Thoracic aorta (tissue), 2 donors: ENCODE measurements at places on chromosomes 2 and 18.

DNA sequence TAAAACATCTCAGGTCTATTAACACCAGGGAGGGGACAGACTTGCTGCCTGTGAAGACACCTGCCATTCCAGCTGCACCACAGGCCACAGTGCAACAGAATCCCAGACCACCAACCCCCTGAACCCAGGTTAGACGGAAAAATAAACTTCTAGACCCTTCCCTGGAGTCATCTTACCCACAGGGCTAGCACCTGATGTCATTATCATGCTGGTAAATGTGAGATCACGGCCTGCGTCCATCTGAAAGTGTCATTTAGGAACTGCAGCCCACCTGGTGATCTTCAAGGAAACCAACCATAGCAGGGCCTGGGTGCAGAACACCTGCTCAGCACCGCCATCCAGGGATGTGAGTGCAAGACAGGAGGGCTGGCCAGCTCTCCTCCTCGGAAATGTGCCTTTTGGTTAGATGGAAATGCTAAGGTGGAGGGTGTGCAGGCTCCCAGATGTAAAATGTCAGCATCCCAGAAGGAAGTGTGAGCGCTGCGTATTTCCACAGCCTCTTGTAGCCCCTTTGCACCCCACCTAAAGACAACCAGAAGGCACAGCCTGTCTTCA, 80.8 kb downstream of the PTGR3 start:
- H3K4me1 ChIP-seq = no peaks in the 10 kb centered on the region
- H3K27ac ChIP-seq = no peak overlapping the region
- no peaks in the 10 kb centered on the region for H3K27me3 ChIP-seq

DNA sequence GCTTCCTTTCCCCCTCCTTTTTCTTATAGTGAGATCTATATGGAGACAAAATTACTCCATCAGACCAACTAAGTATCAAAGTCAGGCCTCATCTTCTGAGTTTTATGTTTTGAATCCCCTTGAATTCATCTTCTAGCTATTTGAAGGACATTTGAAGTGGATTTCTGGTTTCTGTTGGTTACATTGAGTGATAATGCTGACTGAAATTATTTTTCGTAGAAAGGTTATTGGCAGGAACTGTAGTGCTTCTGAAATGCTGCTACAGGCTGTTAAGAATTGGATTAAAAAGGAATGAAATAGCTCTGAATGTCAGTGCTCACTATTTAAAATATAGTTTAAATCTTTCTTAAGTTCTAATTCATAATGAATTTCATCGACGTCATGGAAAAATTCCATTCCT, 361.0 kb upstream of the TMEFF2 start:
- H3K27me3 ChIP-seq = no peaks in the 10 kb centered on the region
- no peak overlapping the region for H3K4me3 ChIP-seq
- no peak for DNase-seq
- H3K4me1 ChIP-seq = no peaks in the 10 kb centered on the region
- H3K27ac ChIP-seq = no peak overlapping the region

DNA sequence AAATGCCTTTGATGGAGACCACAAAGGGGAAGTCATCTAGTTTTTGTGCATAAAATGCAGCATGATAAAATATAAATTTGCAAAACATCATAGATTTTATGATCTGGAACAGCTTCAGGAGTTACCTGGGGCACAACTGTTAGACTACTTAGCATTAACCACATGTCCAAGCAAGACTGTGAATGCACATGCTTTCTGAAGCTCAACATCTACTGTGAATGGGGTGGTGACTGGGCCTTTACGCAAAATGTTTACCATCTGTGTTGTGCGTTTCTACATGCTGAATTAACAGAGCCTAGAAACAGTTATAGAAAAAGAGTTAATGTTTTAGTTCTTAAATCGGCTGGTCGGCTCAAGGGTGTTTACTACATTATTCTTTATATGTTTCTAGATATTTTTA, 45.5 kb downstream of the KCTD1 start:
- DNase-seq = no peak
- no peak overlapping the region for H3K4me3 ChIP-seq
- H3K4me1 ChIP-seq = no peaks in the 10 kb centered on the region
- no peaks in the 10 kb centered on the region for H3K36me3 ChIP-seq
- H3K27ac ChIP-seq = no peak overlapping the region
- H3K27me3 ChIP-seq = no peaks in the 10 kb centered on the region

GRCh38 chr2:200681697-200682096, 95.9 kb downstream of the AOX1 start:
- DNase-seq = no peak
- no peak overlapping the region for H3K27ac ChIP-seq
- H3K4me1 ChIP-seq = peaks cover 24% of the 10 kb centered on the region
- no peaks in the 10 kb centered on the region for H3K36me3 ChIP-seq

- no peaks in the 10 kb centered on the region for H3K27me3 ChIP-seq
- H3K4me1 ChIP-seq = no peaks in the 10 kb centered on the region
- no peak for DNase-seq
- H3K4me3 ChIP-seq = no peak overlapping the region
These were observed 11.3 kb upstream of the MAL start for GRCh38 chr2:95014126-95014708.

DNA sequence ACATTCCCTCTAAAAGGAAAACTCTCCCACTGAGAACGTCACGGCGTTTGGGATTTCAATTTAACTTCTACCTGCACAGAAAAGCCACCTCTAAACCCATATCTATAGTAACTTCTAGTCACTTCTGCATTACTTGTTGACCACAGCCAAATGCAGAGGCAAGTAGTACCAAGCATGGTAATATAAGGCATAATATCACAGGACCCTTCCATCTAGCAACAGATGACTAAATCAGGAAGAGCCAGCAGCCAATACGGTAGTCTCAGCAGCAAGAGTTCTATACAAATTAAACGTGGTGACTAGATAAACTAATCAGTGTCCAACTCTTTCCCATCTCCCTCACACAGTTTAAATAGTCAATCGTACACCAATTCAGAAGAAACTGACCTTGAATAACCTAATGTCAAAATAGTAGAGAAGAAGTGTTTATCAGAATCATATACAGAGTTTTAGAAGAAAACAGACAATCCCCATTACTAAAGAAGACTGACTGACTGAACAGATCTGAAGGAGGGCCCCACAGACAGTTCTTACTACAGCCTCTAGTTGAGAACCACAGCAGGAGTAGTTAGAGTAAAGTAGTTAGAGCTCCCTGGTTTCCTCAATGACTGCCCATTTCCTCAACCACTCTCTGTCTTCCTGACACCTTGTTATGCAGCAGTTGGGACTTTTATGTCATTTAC, 30.0 kb downstream of the MEMO1 start:
- no peak overlapping the region for H3K27ac ChIP-seq
- DNase-seq = no peak
- no peak overlapping the region for H3K4me3 ChIP-seq
- peaks cover 14% of the 10 kb centered on the region for H3K4me1 ChIP-seq
- no peaks in the 10 kb centered on the region for H3K36me3 ChIP-seq

- H3K4me1 ChIP-seq = peaks cover 37% of the 10 kb centered on the region
- no peaks in the 10 kb centered on the region for H3K36me3 ChIP-seq
- H3K27me3 ChIP-seq = peaks cover 14% of the 10 kb centered on the region
- DNase-seq = no peak
- peak overlapping the region; percentile 80 for H3K4me3 ChIP-seq
These were observed 280 bp upstream of the CYP1B1 start for GRCh38 chr2:38076152-38076709.

DNA sequence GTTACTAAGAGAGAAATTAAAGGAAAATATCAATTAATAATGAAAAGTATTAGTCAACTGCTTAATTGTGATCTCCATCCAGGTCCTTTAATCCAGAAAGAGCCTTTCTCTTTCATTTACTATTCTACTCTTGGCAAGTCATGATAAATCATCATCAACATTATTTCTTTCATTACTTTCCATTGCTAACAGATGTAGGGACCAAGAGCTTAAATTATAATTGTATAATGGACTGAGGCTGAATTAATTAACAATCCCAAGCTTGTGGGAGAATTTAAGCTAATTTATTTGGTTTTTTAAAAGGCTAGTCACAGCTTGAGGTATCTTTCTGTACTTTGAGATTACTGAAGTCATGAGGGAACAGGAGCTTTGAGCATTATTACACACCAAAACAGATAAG, 223.9 kb downstream of the ERBB4 start:
- no peaks in the 10 kb centered on the region for H3K27me3 ChIP-seq
- no peak overlapping the region for H3K27ac ChIP-seq
- H3K36me3 ChIP-seq = no peaks in the 10 kb centered on the region
- H3K4me1 ChIP-seq = peaks cover 6% of the 10 kb centered on the region
- no peak for DNase-seq

- no peaks in the 10 kb centered on the region for H3K4me1 ChIP-seq
- no peaks in the 10 kb centered on the region for H3K36me3 ChIP-seq
- no peak for DNase-seq
- no peak overlapping the region for H3K4me3 ChIP-seq
- no peak overlapping the region for H3K27ac ChIP-seq
These were observed 851.8 kb upstream of the NXPH2 start for GRCh38 chr2:139631966-139632365.

DNA sequence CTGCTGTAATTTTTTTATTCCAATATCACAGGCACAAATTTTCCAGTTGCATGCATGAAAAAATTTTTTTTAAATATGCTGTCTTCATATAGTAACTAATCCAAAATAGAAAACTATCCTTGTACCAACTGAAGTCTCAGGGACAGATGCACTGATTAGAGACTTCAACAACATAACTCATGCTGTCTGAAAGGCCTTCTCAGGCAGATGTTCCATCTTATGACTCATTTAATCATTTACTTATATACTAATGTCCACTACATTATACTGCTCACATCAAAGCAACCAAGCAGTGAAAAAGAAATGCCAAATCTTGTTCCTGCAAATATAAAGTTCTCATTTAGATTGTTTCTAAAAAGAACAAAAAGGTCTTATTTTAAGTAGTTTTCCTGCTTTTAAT, 53.1 kb downstream of the OLA1 start:
- no peak overlapping the region for H3K27ac ChIP-seq
- no peaks in the 10 kb centered on the region for H3K4me1 ChIP-seq
- H3K4me3 ChIP-seq = no peak overlapping the region
- no peaks in the 10 kb centered on the region for H3K36me3 ChIP-seq
- H3K27me3 ChIP-seq = no peaks in the 10 kb centered on the region

DNA sequence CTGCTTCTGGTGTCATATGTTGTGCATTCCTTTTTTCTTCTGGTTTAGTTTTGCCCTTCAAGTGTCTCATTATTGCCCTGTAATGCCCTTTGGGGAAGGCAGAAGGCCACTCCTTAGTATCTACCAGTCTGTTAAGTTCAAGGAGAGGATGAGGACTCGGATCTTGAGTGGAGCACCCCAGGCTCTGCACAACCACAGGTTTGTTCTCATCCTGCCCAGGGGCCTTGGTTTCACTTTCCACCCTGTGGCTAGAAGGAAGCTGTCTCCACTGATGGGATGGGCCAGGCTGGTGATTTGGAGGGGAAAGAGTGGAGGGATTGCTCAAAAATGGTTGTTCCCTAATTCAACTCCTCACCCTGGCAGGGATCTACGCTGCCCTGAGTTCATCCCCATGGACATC, 30.2 kb upstream of the RAB11FIP5 start:
- no peak for DNase-seq
- H3K4me1 ChIP-seq = no peaks in the 10 kb centered on the region
- no peaks in the 10 kb centered on the region for H3K36me3 ChIP-seq
- no peak overlapping the region for H3K27ac ChIP-seq
- no peaks in the 10 kb centered on the region for H3K27me3 ChIP-seq

GRCh38 chr2:172783165-172783898, 47.7 kb downstream of the RAPGEF4 start:
- no peak overlapping the region for H3K27ac ChIP-seq
- no peaks in the 10 kb centered on the region for H3K36me3 ChIP-seq
- DNase-seq = no peak
- no peaks in the 10 kb centered on the region for H3K27me3 ChIP-seq
- H3K4me3 ChIP-seq = no peak overlapping the region
- no peaks in the 10 kb centered on the region for H3K4me1 ChIP-seq

DNA sequence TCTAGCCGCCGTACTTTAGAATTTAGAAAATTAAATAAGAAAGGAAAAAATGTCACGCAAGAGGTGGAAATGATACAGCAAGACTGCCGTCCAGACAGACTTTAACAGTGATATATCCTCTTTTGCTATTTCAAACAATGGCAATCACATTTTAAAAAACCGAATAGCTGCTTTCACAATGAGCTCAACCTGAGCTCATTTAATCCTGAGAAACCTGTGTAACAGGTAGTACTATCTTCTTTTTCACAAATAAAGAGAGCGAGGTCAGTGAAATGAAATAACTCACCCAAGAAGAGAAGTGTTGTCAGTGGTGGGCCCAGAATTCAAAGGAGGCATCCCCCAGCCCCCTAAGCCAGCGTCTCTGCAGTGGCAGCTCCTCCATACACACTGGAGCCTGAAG, 60.7 kb upstream of the DAPL1 start:
- DNase-seq = no peak
- no peaks in the 10 kb centered on the region for H3K4me1 ChIP-seq
- no peak overlapping the region for H3K27ac ChIP-seq
- H3K27me3 ChIP-seq = no peaks in the 10 kb centered on the region
- no peak overlapping the region for H3K4me3 ChIP-seq

GRCh38 chr2:68789603-68790002, 55.0 kb downstream of the ARHGAP25 start:
- H3K27me3 ChIP-seq = no peaks in the 10 kb centered on the region
- no peak for DNase-seq
- H3K4me1 ChIP-seq = no peaks in the 10 kb centered on the region
- no peaks in the 10 kb centered on the region for H3K36me3 ChIP-seq

DNA sequence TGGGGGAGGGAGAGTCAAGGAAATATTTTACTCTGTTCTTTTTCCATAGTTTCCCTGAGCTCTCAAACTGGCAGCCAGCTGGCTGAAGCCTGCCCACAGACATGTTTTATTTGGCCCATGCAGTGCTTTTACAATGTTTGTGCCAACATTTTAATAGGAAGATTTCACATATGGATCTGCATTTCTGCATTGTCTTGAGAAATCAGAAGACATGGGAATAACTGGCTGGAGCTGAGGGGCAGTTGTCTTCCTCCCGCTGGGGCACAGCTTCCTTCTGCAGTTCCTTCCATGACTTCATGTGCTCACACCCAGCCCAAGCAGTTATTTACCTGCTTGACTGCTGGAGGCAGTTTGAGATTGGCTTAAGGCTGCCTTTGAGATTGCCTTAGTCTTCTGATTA, 74.4 kb downstream of the PLCL1 start:
- H3K27me3 ChIP-seq = no peaks in the 10 kb centered on the region
- peak overlapping the region; percentile 2 for H3K27ac ChIP-seq
- no peak for DNase-seq
- H3K4me3 ChIP-seq = peak overlapping the region; percentile 32
- H3K36me3 ChIP-seq = no peaks in the 10 kb centered on the region
- H3K4me1 ChIP-seq = peaks cover 39% of the 10 kb centered on the region

GRCh38 chr2:59986511-59986910, 566.9 kb downstream of the BCL11A start:
- H3K36me3 ChIP-seq = no peaks in the 10 kb centered on the region
- no peak overlapping the region for H3K27ac ChIP-seq
- H3K4me3 ChIP-seq = no peak overlapping the region
